ENCODE measurements at places on chromosomes 1 and 21. TPM values are rescaled to one million over a fixed set of nuclear protein-coding genes. Genes with fewer than 3 reads are reported as not detected.

The C1orf141 gene
- 0.43 TPM for polyA plus RNA-seq

The SLC45A3 gene
- 8.2 TPM for polyA plus RNA-seq

The RIPK4 gene
- polyA plus RNA-seq: 15.7 TPM

- DNase-seq: no peak
Observed at GRCh38 chr1:209057901-209058300, 525.6 kb upstream of the CAMK1G start.

GRCh38 chr1:162023547-162024501 is at the start of gene OLFML2B:
TSS of gene OLFML2B (minus strand) at chr1:162023869. CDS start at chr1:162023430, 439 bp downstream.
- no peak for DNase-seq

- DNase-seq: no peak
Observed at GRCh38 chr1:15525050-15526020, 1.3 kb upstream of the DNAJC16 start.

DNA sequence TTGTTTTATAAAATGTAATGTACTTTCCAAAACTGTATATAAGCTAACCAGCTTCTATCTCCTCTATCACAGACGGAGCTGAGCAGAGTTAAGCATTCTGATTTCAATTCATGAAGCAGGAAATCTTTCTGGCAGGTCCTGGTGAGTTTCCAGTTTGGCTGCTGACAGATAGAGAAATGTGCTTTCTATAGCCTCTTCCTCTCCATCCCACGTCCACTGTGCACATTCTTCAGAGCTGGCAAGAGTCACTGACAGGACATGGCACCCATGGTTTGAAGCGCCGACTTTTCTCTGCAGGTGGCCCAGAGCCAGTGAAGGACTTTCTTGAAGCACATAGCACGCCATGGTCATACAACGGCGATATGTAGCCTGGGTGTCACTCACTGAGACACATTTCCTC is 52.3 kb upstream of the POU2F1 start:
- no peak for DNase-seq

GRCh38 chr1:68600049-68600661 is 103.3 kb upstream of the DEPDC1 start:
- no peak for DNase-seq

DNA sequence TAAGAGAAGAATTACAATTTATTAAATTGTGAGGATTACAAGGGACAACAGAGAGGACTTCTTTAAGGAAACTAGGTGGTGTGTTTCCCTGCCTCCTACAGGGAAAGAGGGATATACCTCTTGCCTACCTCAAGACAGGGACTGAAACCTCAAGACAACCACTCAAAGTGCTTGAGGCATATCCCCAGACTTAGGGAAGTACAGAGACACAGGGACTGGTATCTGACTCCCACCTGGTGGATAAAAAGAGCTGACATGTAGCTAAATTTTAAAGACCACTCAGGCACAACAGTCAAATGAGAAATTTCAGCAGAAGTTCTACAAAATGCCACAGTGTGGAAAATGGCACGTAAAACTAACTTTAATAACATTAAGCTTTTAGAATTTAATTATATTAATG is 21.3 kb downstream of the DENND2C start:
- DNase-seq: no peak

GRCh38 chr1:162687870-162688269 is 55.6 kb downstream of the DDR2 start:
- no peak for DNase-seq

GRCh38 chr1:64961923-64962322 is 4.4 kb downstream of the JAK1 start:
- no peak for DNase-seq

GRCh38 chr21:34022627-34023335 is 50.6 kb upstream of the MRPS6 start:
- DNase-seq: no peak

GRCh38 chr1:245260110-245260882 is 105.5 kb downstream of the KIF26B start:
- no peak for DNase-seq
